ENCODE measurements at places on chromosomes 2 and 18.

DNA sequence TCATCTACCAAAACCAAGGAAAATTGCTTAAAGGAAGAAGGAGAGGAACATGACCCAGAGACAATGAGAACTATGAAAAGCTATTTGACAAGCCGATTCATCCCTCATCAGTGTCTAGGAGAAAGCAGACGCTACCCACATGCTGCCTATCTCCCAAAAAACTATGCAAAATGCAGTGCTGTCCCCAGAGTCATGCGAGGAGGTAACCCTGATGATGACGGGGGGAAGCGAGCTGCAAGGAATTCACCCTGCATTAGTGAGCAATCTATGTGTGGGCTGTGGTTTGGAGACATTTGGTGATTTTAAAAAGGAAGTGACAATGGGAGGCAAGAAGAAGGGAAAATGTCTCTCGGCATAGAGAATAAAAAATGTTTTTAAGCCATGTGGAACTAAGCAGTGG lies 472.7 kb downstream of the CMPK2 start:
- no peaks in the 10 kb centered on the region for H3K4me1 ChIP-seq
- no peaks in the 10 kb centered on the region for H3K27me3 ChIP-seq
- no peak overlapping the region for H3K27ac ChIP-seq
- no peaks in the 10 kb centered on the region for H3K36me3 ChIP-seq
- H3K4me3 ChIP-seq = no peak overlapping the region
- no peak for DNase-seq

DNA sequence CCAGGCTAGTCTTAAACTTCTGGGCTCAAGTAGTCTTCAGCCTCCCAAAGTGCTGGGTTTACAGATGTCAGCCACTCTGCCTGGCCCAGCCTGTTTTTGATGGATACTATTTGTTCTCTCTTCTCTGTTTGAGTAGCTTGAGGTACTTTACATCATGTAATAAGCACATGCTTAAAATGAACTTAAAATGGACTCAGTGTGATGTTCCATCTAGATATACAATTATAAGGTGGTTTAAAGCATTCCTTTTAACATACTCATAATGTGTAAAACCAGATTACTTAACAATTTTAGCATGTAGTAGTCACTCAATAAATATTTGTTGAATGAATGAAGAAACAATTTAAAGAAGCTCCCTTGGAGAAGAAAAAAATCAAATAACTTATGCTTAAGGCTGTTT lies 9.6 kb downstream of the PTPRM start:
- H3K4me3 ChIP-seq = no peak overlapping the region
- DNase-seq = no peak

DNA sequence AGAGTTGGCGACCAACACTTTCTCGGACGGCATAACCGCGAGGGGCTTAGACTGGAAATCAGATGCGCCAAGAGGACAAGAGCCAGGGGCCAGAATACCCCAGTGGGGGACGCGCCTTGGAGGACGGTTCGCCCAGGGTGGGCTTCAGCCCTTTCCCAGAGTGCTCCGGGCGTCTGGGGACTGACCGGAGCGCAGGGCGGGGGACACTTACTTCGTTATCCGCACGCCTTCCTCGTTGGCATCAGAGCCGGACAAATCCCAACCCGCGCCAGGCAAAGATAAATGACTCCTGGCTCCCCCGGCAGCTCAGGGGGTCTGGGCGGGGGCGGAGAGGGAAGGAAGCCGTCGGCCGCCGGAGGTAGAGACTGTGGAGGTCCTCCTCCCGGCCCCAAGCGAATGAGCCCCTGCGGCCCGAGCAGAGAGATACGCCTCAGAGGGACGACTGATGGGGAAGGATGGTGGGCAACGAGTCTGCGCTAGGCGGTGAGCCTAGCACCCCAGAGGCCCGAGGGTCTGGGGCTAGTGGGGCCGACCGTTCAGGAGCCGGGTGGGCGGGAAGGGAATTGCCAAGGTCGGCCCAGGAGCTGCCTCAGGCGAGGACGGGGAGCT lies 4.7 kb upstream of the SATB2 start:
- H3K4me1 ChIP-seq = peaks cover 22% of the 10 kb centered on the region
- peaks cover 76% of the 10 kb centered on the region for H3K27me3 ChIP-seq
- H3K36me3 ChIP-seq = peaks cover 2% of the 10 kb centered on the region
- H3K4me3 ChIP-seq = peak overlapping the region; percentile 28
- peak; percentile 34 for DNase-seq

DNA sequence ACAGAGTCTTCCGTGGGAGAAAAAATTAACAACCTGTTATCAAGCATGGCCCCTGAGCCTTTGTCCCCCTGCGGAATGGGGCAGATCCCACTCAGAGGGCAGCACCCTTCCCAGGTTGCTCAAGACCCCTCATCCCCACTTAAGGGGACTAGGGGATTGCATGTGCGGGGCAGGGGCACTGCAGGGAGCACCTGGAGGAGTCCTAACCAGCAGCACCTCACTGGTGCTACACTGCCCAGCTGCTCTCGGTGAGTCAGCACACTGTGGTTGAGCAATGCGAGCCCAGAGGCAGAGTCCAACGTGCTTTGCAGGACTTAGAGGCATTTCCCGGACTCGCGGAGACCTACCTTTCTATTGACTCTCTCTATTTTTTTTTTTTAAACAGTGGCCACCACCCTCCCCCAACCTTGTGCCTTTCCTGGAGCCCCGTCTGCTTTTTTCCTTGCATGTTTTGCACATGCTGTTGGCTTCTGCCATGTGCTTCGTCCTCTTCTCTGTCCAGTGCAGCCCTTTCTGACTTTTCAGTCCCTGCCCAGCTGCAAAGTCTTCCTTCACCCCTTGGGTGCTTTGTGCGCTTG lies 74.0 kb downstream of the IL1R2 start:
- H3K4me3 ChIP-seq = no peak overlapping the region
- H3K27me3 ChIP-seq = no peaks in the 10 kb centered on the region
- no peaks in the 10 kb centered on the region for H3K36me3 ChIP-seq
- H3K4me1 ChIP-seq = peaks cover 6% of the 10 kb centered on the region
- H3K27ac ChIP-seq = no peak overlapping the region

GRCh38 chr18:46408334-46408987 lies 248.6 kb downstream of the LOXHD1 start:
- H3K27ac ChIP-seq = no peak overlapping the region
- H3K4me3 ChIP-seq = no peak overlapping the region
- H3K4me1 ChIP-seq = peaks cover 2% of the 10 kb centered on the region

DNA sequence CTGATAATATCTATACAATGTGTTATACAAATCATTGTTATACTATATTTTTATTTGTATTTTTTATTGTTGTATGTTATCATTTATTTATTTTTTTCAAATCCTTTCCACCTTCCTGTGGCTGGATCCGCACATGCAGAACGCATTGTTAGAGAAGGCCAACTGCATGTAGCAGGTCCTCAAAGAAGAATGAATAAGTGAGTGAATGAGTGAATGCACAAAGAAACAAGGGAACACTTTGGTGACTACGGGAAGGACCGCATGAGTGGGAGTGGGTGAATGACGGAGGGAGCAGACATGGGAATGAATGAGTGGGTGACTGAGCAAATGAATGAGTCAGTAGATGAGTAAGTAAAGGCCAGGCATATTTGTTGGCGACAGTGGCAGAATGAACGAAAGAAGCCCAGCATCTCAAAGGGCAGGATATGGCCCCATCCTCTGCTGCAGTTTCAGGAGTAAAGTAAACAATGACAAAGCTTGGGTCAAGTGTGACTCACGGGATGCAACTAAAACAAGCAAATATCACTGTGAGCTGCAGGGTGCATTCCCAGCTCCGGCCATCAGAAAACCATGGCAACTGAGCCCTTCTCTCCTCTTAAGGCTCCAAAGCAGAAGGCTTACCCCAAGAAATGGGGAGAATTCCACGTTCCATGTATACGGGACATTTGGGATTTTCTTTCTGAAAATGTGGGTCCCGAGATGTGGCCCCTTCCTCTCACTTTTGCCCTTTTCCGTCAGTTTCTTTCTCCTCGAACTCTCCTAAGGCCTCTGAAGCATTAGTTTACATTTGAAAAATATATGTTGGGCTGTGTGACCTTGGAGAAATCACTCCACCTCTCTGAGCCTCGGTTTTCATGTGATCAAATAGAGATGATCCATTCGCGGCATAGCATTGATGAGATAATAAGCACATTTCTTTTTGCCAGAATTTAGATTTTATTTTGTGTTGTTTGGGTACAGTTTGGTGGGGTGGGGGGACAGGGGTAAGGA lies 24.5 kb downstream of the KCNF1 start:
- H3K4me1 ChIP-seq = no peaks in the 10 kb centered on the region
- DNase-seq = no peak
- H3K27me3 ChIP-seq = peaks cover 4% of the 10 kb centered on the region
- no peak overlapping the region for H3K4me3 ChIP-seq
- no peak overlapping the region for H3K27ac ChIP-seq
- H3K36me3 ChIP-seq = peaks cover 2% of the 10 kb centered on the region

DNA sequence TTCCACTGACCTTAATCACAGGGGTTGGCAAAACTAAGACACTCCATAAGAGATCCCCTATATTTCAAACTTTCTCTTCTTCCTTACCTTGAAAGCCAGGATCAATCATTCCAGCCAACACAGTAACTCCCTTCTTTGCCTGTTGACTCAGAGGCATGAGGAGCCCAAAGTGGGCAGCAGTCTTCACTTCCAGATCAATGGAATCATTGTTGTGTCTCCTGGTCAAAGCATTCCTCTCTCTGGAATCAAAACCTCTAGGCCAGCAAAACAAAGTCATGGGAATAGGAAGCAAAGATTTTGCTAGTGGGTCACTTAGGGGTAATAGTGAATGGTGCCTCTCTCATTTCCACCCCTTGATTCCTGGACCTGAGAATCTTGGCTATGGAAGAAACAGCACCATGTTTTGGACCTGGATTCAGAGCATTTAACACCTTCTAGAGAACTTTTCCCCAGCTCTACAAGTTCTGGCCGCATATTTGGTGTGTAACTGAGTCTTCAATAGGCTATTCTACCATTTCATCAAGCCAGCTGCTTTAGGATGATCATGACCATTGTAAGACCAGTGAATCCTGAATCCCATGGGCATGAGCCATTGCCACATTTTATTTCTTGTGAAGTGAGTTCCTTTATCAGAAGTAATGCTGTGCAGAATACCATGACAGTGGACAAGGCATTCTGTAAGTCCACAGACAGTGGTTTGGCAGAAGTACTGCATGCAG lies 65.7 kb upstream of the SERPINE2 start:
- DNase-seq = no peak
- H3K36me3 ChIP-seq = no peaks in the 10 kb centered on the region
- no peaks in the 10 kb centered on the region for H3K4me1 ChIP-seq
- no peak overlapping the region for H3K4me3 ChIP-seq

GRCh38 chr2:177673602-177674595 lies 281.3 kb downstream of the AGPS start:
- H3K4me1 ChIP-seq = peaks cover 9% of the 10 kb centered on the region
- H3K27me3 ChIP-seq = peaks cover 25% of the 10 kb centered on the region
- no peak overlapping the region for H3K4me3 ChIP-seq

GRCh38 chr2:230348787-230349186 lies 21.8 kb downstream of the SP140L start:
- H3K36me3 ChIP-seq = peaks cover 71% of the 10 kb centered on the region
- no peak for DNase-seq
- no peaks in the 10 kb centered on the region for H3K27me3 ChIP-seq
- H3K27ac ChIP-seq = peak overlapping the region; percentile 92
- H3K4me3 ChIP-seq = peak overlapping the region; percentile 73
- H3K4me1 ChIP-seq = peaks cover 51% of the 10 kb centered on the region

DNA sequence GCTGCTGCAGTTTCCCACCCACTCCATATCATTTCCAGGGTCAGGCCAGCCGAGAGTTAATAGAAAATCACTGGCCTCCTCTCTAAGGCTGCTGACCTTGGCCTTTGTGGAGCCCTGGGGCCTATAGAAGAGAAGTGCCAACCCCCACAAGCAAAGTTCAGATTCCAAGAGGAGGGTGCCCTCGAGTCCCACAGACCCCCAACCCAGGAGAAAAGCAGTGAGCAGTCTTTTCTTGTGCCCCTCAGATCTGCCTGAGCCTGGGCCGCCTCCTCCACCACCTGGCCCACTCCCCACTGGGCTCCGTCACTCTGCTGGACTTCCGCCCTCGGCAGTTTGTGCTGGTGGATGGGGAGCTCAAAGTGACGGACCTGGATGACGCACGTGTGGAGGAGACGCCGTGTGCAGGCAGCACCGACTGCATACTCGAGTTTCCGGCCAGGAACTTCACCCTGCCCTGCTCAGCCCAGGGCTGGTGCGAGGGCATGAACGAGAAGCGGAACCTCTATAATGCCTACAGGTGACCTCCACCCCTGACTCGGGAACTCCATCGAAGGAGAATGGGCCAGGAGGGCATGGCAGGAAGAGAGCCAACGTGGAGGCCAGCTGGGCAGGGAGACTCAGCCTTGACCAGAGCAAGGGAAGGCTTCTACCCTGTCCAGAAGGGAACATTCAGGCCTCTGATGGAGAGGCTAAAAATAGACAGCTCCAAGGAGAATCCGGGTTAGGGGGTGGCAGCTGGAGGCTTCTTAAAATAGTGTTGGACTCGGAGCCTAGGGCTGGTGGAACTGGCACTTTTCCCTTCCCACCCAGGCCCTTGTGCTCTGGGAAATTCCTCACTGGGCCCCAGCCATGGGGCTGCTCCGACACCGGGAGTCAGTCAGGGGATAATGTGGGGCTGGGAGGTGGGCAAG lies 6.2 kb downstream of the PKDCC start:
- H3K4me1 ChIP-seq = no peaks in the 10 kb centered on the region
- H3K4me3 ChIP-seq = no peak overlapping the region
- H3K36me3 ChIP-seq = no peaks in the 10 kb centered on the region
- DNase-seq = no peak

GRCh38 chr18:62715759-62716615 lies 646 bp downstream of the PHLPP1 start:
- peaks cover 22% of the 10 kb centered on the region for H3K4me1 ChIP-seq
- no peaks in the 10 kb centered on the region for H3K36me3 ChIP-seq
- peaks cover 10% of the 10 kb centered on the region for H3K27me3 ChIP-seq
- H3K27ac ChIP-seq = no peak overlapping the region

DNA sequence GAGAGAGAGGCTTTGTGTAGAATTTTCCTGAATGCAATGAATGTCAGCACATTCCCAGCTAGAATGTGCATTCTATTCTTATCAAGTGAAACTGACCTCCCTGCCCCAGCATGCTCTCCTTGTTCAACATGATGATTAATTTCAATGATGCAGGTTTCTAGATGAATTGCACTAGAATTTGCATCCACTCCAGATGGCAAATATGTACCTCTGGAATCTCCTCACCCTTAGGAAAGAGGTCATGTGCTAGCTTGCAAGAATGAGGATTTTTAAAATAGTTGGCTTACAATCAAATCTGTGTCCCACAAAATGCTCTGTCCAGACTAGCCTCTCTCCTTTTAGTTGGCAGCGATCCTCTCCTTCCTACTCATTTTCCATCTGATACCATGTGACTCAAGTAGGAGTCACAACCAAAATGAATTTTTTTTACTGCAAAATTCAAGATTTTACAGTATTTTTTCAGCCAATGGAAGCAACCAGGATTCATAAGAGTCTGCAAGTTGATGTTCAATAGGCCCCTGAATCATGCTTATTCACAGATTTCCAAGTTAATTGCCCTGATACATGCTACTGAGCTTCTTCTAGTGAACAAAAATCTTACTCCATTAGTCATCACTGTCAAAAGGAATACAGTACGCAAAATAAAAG lies 21.0 kb upstream of the STAT4 start:
- no peaks in the 10 kb centered on the region for H3K27me3 ChIP-seq
- H3K36me3 ChIP-seq = peaks cover 3% of the 10 kb centered on the region
- peaks cover 40% of the 10 kb centered on the region for H3K4me1 ChIP-seq
- no peak overlapping the region for H3K4me3 ChIP-seq
- DNase-seq = no peak

- H3K36me3 ChIP-seq = no peaks in the 10 kb centered on the region
- no peak overlapping the region for H3K27ac ChIP-seq
- no peaks in the 10 kb centered on the region for H3K4me1 ChIP-seq
- no peak for DNase-seq
Measured at GRCh38 chr2:152407204-152407721, 72.3 kb downstream of the FMNL2 start.
